IPS DF 6.9 (cell line): ENCODE measurements at places on chromosomes 3 and 15.

GRCh38 chr15:80523746-80524145 is 119.6 kb downstream of the ARNT2 start:
- no peak for DNase-seq

DNA sequence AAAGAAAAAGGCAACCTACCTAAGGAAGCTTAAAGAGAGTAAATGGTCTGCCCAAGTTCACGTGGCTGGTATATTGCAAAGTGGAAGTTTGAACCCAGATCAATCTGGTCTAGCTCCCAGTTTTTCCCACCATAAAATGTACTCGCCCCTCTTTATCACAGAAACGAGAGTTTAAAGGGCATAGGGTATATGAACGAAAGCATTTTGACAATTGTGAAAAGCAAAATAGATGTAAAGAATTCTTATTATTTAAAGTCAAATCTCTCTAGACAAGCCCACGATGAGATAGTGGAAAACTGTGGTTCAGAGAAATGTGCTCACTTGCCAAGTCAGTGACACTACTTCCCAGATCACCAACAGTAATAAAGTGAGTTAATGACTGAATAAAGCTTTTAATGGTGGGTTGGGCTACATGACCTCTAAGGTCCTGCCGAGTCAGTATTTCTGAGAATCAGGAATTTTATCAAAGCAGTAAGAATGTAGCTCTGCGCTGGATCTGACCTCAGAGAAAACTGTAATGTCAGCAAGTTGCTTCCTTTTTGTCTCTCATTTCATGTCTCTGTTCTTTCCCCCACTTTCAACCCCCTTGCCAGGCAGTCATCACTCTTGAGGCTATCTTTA is 23.3 kb upstream of the NEO1 start:
- DNase-seq: no peak

- DNase-seq: no peak
Measured at GRCh38 chr3:8838765-8839423, 69.5 kb upstream of the OXTR start.

- no peak for DNase-seq
Measured at GRCh38 chr3:45545476-45545875, 49.1 kb upstream of the LIMD1 start.

- DNase-seq: no peak
Measured at GRCh38 chr3:17394541-17395155, 347.8 kb downstream of the TBC1D5 start.

DNA sequence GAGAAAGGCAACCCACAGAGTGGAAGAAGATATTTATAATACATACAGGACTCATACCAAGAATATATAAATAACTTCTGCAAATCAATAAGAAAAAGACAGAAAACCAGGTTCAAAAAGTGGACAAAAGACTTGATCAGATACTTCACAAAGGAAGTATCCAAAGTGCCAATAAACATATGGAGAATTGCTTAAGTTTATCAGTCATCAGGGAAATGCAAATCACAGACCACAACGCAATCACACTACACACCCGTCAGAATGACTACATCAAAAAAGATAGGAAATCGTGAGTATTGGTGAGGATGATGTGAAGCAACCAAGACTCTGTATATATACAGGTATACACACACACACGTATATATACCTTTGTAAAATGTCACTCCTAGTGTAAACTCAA is 180.6 kb downstream of the FAM43A start:
- DNase-seq: no peak

DNA sequence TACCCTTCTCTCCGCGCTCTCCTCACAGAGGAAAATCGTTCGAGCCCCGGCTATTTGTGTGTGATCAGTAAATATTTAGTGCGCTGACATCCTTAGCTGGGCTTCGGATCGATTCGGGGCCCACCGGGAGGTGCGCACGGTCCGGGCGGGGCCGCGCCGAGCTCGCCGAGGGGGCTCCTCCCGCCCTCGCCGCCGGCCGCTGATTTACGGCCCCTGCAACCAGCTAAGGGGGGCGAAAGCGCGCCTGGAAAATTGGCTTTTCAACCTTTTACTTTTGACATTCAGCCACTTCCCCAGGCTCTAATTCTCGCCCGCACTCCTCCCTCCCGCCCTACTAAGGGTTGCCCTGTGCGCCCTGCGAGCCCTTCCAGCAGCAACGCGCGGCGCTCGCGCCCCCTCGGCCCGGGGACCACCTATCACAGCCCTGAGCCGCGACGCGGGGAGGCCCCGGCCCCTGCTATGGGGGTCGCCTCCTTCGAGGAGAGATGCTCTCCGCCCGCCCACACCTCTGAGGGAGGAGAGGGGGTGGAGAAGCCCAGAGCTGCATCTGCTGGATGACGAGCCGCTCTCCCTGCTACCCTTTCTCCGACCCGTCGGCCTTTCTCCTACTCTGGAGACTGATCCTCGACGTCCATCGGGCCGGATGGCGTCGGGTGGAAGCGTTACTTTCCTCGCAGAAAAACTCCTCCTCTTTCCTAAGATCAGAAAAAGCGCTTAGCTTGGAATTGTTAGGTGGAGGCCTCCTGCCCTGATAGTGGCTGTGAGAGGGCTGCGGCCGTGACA is 7.8 kb upstream of the NR2F2 start:
- no peak for DNase-seq

GRCh38 chr15:28019594-28020309 is 79.4 kb downstream of the OCA2 start:
- no peak for DNase-seq

DNA sequence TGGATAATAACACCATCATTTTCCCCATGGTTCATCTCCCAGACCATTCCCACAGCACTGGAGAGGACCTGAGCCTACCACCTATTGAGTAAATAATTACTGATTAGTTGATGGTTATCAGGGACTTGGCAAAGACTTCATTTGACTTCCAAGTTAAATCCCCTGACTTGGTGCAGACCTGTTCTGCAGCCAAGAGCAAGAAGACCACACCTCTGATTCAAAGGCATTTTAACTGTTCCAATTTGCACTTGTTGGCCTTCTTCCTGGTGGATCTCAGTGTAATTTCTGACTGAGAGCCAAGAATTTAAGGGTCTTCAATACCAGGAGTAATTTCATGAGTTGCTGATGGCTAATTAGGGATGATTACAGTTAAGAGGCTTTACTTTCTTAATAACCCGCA is 24.0 kb downstream of the THSD4 start:
- no peak for DNase-seq

DNA sequence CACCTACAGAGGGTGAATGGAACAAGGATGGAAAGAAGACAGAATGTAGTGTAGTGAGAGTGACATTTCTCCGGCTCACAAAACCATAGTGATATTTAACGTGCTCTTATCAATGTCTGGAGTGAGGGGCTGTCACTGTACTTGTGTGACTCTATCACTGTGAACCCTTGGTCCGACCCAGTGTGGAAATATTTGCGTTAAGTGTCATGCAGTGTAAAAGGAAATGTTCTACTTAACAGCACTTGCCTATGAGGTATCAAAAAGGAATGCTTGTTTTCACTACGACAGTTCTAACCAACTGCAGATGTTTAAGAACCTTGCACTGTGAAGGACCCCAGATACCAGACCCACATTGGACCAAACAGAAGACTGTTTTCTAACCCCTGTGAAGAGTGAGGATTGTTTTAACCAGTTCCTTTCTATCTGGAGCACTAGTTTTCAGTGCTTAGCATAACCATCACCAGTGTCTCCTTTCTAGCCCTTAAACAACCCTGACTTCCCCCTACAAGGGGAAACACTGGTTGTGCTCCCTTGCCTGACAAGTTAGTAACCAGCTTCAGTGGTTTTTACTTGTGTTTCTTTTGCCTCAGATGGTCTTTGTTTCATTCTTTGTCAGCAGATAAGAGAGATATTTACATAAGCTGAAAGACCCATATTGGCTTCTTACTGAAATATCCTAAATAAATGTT is 144.7 kb upstream of the ABHD17C start:
- DNase-seq: no peak

DNA sequence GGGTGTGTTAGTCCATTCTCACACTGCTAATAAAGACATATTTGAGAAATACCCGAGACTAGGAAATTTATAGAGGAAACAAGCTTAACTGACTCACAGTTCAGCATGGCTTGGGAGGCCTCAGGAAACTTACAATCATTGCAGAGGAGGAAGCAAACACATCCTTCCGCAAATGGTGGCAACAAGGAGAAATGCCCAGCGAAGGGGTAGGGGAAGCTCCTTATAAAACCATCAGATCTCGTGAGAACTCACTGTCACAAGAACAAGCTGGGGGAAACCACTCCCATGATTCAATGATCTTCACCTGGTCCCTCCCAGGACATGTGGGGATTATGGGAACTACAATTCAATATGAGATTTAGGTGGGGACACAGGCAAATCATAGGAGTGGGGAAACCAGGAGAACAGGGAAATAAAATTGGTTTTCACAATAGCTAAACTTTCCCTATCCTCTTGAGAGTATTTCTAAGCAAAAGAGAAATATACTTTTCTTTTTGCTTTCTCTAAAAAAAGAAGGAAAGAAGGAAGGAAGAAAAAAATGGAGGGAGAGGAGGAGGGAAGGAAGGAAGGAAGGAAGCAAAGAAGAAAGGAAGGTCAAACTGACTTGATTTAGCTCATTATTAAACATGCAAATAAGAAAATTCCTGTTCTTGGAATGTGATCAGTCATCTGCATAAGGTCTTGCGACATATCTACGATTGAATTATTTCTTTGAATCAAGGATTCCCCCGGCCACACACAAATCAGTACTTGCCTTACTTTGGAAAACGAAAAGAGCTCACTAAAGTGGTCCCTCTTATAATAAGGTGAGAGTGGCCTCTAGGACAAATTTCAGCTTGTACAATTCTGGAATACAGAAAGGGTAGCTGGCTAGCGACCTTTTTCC is 75.2 kb downstream of the LIPC start:
- DNase-seq: no peak

DNA sequence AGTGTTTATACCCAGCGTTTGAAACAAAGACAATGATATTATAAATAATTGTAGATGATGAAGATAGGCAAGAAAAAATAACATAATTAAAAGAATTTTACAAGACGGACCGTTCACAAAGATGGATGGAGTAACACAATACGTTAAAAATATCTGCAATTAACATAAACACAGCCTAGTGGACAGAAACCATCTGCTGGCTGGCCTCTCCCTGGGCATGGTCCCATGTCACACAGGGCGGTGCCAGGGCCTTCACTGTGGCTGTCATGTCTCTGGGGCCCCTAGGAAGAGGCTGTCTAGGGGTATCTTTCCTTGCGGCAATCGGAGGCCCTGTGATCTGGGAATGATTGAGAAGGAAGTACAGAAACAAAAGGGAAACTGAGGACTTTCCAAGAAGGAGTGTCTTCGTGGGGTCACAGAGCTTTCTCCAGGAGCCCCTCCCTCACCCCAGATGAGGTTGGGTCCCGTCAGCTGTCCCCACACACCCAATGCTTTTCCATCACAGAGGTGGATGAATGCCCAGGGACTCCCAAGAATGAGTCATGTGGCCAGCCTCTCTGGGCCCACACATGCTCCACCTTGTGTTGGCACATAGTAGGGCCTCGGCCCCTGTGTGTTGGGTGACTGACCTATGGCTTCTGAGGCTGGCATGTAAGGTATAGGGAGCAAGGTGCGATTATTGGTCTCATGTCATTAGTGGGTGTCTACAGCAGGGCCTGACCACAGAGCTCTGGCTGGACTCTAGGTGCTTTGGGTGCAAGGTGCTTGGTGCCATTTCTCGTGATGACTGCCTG is 87.1 kb downstream of the DNAJB8 start:
- no peak for DNase-seq

DNA sequence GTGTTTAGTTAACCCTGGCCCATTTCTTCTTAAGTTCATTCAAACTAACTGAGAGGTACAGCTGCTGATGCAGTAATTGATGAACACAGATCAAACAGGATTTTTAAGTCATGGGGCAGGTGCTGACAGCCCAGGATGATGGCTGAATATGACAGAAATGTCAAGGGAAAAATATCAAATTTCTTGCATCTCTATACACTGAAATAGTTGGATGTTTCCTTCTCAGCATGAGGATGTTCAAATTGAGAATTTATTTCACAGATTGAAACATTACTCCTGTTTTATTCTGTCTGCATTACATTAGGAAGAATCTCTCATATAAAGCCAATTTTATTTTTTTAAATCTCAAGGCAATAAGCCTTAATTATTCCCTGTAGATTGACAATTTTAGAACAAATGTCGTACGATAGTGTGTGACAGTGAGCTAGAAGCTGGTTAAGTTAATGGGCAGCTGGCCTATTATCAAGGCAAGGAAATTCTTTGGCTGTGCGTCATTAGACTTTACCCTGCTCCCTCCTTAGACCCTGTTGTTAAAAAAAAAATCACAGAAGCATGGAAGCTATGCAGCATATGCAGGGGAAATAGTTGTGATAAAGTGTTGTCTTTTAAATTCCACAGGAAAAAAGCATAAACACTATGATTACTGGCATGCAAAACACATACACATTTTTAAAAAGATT is 183.8 kb upstream of the KCNMB2 start:
- DNase-seq: peak; percentile 27

- DNase-seq: no peak
Measured at GRCh38 chr3:38644662-38645053, 4.8 kb downstream of the SCN5A start.

GRCh38 chr3:38968891-38969290 is 82.9 kb downstream of the SCN11A start:
- DNase-seq: no peak

DNA sequence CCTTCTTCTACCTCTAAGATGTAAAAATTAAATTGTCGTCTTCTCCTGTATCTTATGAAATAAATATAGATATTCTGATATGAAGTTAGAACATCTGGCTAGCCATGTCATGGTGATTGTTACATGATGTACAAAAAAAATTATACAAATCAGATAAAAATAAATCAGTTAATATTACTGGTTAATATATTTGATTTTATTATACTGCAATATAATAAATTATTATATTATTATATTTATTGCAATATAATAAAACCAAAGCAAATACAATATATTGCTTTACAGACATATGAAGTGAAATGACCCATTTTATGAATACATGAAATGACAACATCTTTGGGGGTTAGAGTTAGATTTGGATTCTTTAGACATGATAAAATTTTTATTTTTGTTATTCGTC is 72.3 kb upstream of the NAALADL2 start:
- DNase-seq: no peak

- no peak for DNase-seq
Measured at GRCh38 chr3:145692751-145693150, 468.2 kb downstream of the PLOD2 start.

GRCh38 chr3:59573911-59574310 is 524.1 kb upstream of the CFAP20DC start:
- no peak for DNase-seq

DNA sequence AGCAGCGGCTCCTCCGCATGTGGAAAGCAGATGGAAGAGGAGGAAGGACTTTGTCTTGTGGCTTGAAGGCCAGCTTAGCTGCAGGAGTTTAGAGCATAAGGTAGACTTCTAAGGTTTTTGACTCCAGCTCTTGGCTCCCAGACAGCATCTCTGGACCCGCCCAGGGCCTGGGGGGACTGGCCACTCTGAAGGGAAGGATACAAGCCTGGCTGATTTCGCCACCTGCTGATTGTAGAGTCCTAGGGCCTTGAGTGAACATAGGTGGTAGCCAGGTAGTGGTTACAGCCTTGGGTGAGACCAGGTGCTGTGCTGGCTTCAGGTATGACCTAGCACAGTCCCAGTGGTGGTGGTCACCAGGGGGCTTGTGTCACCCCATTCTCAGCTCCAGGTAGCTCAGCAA is 48.4 kb upstream of the RPL35A start:
- no peak for DNase-seq

- no peak for DNase-seq
Measured at GRCh38 chr15:87577336-87577735, 679.2 kb downstream of the NTRK3 start.

GRCh38 chr3:101383156-101383575 is 62.8 kb upstream of the IMPG2 start:
- no peak for DNase-seq
